Activated CD4-positive, alpha-beta T cell treated with anti-CD3 and anti-CD28 coated beads, Interleukin-2, amount 10 ng/mL, durations not matched to agents 7 days and 5 days (primary cell): ENCODE measurements at places on chromosomes 1 and 21. TPM values are rescaled to one million over a fixed set of nuclear protein-coding genes. Genes with fewer than 3 reads are reported as not detected.

The PRAMEF25 gene
- not detected for total RNA-seq

The IGFN1 gene
- not detected for total RNA-seq

The SNX7 gene
- total RNA-seq: not detected

The CCDC185 gene
- total RNA-seq: not detected

DNA sequence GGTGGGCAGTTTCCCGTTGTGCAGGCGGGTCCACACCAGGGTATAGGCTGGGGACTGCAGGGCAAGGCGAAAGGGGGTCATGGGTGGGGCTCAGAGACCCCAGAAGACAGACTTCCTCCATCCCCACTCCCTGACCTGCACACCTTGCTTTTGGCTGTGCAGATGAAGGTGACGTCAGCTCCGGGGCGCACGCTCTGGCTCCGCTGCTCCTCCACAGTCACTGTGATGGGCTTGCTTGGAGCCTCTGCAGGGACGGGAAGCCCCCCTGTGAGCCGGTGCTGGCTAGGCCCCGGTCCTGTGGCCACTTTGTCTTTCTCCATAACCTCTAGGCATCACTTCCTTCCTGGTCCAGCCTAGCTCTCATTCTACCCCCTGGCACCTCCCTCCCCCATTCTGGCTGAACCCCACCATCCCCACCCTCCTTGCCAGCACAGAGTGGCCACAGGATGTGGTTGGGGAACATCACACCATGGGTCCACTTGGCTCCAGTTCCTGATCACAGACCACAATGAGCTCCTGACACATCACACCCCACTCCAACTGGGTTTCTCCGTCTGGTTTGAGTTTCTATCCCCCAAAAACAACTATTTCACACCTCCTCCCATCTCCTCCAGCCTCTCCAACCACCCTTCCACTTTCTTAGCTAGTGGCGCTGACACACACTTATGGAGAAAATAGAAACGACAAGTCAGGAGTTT lies 45.2 kb downstream of the LDLRAD2 start:
- no peak for DNase-seq

DNA sequence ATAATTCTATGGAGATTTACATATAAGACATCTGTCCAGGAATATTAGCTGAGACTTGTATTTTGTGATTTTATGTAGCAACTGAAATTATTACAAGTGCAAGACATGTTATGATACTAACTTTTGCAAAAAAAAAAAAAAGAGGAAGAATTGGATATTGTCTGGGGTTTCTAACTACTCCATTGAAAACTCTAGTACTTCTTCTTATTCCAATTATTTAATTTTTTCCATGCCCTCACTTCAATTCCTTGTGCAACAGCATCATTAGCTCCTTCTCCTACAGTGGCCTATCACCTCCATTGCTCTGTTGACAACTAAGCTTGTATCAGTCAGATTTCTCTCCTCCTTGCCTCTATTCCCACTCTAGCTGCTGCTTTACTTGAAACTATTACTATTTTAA lies 126.6 kb downstream of the PTPRC start:
- no peak for DNase-seq

GRCh38 chr1:64228167-64228957 lies 24.9 kb downstream of the UBE2U start:
- DNase-seq: no peak

DNA sequence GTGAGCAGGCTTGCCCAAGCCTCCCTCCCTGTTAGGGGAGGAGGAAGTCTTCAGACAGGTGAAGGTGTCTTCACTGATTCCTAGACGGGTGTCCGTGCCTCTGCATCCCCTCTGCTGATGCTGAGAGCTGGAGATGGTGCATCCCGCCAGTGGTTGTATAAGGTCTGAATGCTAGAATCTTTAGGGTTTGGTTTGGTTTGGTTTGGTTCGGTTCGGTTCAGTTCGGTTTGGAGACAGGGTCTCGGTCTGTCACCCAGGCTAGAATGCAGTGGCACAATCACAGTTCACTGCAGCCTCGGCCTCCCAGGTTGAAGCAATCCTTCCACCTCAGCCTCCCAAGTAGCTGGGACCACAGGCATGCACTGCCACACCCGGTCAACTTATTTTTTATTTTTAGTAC lies 153.6 kb downstream of the PGBD5 start:
- DNase-seq: no peak

DNA sequence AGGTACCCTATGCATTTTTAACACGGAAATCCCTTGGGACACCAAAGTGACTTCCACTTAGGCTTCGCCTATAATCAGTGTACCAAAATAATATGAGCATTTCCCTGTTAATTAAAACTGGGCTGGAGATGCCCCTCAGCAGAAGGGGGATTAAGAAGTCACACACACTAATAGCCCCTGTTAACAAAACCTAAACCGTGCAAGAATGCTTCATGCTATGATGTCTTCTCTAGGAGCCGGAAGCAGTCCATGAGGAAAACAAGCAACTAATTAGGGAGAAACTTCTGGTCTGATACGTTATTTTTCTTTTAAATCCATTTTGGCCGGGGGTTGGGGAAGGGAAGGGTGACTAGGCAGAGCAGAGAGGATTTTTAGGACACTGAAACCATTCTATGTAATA lies 123.4 kb downstream of the ESRRG start:
- no peak for DNase-seq

DNA sequence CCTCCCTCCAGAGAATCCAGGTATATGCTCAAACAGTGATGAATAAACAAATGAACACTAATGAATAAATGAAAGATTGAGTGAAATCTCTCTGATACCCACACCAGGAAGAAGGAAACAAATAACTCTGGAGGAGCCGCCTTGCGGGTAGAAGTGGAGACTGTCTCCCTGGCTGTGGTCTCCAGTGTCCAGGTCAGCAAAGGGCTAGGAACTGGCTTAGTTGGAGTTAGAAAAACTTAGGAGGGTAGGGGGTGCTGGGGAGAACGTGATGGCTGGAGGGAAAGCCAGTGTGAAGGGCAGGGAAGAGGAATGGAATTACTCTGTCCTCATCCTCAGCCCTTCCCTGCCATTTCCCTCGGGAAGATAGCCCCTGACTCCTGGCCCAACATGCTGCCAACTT lies 537 bp downstream of the RHBDL2 start:
- no peak for DNase-seq

DNA sequence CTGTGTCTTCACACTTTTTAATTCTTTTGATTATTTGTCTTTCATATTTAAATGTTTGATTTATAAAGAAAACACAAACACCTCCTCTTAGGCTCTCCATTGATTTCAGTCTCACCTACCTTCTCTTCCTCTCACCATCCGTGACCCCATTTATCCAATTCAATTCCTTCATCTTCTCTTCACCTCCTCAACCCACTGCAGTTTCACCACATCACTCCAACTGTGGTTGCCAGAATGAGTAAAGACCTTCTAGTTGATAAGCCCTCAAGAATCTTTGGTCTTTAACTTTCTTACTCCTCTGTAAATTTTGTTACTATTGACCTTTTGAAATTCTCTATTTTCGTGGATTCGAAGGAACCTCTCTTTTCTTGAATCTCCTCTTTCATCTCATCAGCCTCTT lies 260.7 kb downstream of the CHRM3 start:
- DNase-seq: no peak

GRCh38 chr1:53370369-53370961 lies 42.6 kb upstream of the LRP8 start:
- peak; percentile 4 for DNase-seq

DNA sequence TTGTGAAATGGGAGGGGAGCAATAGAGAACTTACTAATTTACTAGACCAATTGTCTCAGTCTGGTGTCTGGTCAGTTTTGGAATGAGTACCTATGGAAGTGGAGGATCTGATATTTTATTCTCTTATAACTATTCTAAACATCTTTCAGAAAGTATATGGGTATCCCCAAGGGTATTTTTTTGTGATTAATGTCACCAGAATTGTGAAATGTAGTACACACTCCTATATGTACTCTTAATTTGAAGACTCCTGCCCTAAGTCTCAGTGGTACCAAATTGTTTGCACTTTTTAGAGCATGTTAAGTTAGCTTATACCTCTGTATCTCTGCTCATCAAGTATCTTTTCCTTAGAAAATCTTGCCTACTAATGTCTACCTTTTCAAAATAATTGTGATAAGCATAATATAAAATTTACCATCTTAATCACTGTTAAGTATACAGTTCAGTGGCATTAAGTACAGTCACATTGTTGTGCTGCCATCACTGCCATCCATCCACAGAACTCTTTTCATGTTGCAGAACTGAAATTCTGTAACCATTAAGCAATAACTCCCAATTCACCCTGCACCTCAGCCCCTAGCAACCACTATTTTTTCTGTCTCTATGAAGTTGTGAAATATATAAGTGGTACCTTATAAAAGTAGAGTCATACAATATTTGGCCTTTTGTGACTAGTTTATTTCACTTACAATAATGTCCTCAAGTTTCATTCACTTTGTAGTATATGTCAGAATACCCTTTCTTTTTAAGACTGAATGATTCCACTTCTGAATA lies 40.5 kb downstream of the SLC30A7 start:
- no peak for DNase-seq

DNA sequence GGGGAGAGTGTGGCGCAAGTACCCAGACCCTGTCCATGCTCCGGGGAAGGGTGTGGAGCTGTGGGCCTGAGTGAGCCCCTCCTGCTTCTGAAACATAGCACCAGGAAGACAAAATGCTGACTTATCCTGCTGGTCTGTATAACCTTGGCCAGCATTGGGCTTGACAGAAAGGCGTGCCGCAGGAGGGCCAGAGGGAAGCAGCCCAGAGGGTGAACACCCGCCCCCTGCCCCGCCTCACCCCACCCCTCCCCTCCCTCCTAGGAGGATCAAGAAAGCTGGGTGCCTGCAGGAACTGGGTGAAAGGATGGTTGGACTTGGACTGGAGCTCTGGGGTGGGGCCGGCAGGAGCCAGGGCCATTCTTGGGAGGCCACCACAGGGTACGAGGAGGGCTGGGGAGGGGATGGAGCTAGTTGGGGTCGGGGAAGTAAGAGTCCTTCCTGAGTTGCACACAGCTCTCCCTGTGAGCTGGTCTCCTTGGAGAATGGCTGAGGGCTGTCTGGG lies 27.1 kb downstream of the PTPRF start:
- no peak for DNase-seq

DNA sequence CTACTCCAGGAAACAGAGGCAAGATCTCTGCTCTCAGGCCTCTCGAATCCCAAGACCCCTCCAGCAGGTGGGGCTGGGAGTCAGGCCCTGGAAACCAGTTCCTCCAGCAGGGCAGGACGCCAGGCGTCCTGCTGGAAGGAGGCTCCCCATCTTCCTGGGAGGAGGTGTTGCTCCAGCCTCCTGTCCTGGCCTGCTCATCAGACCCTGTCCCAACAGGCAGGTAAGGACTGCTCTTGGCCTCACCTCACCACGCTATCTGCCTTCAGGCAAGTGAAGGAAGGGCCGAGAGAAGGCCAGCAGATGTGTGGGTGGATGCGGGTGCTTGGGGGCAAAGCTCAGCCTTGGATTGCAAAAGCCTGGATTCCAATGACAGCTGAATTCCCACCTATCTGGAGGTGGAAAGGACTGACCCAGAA lies 82.9 kb downstream of the SSBP3 start:
- no peak for DNase-seq

GRCh38 chr1:233707153-233707879 lies 93.4 kb downstream of the KCNK1 start:
- DNase-seq: no peak

- no peak for DNase-seq
These were observed 8.9 kb downstream of the LMO4 start for GRCh38 chr1:87337606-87338005.

DNA sequence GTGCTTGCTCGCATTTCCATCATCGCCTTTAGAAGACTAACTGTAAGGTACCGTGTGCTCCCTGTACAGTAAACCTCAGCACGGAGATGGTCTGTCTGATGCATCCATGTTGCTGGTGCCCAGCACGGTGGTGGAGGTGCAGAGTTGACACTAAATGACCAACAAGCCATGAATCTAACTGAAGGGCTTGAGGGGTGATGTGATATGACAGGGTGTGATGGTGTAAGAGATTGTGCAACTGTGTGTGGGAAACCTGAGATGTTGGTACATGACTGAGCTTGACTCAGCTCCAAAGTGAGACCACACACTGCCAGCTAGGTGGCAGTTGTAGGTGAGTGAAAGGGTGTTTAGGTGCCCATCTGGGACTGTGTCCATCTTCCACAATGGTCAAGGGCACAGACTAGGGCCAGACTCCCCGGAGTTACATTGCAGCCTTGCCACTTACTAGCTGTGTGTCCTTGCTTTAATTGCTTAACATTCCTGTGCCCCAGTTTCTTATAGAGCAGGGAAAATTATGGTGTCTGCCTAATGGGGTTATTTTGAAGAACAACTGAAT lies 21.4 kb downstream of the SLC2A1 start:
- no peak for DNase-seq
